Central memory CD4-positive, alpha-beta T cell (primary cell): ENCODE measurements at places on chromosomes 12 and 14.

- DNase-seq: no peak
These were observed 2.5 kb downstream of the RIMBP2 start for GRCh38 chr12:130713581-130713991.

DNA sequence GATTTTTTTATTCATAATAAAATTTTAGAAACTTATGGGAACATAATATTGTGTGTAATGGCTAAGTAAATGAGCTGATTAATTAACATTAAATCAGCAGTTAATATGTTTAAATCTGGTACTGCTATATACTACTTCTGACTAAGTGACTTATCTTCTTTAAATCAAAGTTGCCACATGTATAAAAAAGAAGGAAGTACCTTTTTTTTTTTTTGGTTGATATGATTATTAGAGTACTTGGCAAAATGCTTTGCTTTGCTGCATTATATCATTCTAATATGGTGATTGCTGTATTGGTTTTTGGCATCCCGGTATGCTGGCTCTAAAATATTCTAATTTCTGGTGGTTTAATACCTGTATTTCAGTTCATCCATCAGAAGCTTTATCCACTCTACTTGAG is 319.1 kb upstream of the RGS6 start:
- DNase-seq: no peak

DNA sequence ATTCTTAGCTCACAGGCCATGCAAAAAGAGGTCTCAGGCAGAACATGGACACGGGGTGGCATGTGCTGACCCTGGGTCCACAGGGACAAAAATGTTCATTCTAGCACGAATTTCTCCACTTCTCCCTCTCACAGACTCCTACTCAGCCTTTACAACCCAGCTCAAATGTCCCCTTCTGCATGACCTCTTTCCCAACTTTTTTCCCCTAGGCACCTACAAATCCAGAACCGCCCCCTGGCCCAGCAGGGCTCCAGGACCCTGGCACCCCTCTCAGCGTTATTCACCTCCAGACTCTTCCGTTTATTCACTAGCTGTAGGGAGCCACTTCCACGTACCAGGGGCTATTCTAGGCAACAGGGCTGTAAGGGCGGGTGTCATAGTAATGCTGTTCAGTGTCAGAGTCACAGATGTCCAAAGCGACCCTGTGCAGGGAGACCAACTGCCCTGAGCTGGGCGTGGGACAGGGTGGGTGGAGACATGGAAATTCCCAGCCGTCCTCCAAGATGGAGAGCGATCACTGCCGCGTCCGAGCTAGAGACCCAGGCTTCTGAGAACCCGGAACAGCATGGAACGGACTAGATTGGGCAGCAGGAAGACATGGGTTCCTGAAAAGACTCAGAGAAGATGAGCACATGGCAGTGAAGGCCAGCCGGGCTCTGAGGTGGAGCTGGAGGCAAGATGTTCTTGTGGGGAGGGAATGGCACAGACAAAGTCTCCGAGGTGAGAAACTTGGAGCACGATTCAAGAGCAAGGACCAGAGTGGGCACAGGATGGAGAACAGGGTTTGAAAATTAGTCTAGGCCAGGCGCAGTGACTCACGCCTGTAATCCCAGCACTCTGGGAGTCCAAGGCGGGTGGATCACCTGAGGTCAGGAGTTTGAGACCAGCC is 274.9 kb upstream of the RTL1 start:
- no peak for DNase-seq

DNA sequence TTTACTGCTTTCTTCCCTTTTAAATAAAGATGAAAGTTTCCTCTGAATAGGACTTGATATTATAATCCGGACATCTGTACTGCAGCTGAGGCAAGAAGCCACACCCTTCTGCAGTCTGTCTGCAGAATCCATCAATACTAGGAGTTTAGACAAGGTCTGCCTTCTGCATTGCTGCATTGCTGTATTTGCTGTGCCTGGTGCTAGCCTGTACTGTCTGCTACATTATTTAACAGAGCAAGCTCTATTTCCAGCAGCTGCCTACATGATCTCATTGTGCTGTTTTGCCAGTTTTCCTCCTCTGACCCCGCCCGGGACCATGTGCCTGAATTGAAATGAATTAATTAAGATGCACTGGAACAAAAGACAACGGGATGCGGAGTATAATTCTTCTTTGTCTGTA is 1.7 kb downstream of the TUBA1A start:
- no peak for DNase-seq

DNA sequence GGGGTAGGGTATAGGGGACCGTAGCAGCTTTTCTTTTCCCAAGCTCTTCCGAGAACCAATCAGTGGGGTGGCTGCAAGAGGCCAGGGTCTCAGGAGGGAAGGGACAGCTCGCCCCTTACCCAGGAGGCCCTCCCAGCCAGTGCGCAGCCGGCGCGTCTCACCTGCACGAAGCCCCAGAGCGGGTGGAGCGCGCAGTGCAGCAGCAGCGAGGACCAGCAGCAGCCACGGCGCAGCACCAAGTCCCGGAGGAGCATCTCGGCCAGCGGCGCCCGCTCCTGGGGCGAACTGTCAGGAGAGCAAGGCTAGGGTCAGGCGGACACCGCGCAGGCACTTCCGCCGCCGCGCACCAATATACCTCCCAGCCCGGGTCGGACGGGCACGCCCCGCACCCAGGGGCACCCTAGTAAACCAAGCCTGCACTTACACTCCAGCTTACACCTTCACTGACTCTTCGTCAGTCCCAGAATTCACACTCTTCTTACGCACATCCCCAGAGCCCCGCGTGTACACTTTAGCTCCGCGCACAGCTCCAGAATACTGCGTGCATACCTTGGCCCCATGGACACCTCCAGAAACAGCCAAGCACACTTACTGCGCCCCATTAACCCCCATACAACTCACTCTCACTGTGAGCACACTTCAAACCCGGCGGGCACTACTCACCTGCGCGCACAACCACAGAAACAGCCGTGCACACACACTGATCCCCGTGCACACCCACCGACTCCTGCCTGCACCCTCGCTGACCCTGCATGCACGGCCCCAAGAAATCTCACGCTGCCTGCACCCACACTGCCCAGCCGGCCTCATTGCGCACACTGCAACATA is 606 bp downstream of the PRIMA1 start:
- no peak for DNase-seq

GRCh38 chr14:22556990-22557623 is 31.9 kb downstream of the DAD1 start:
- peak; percentile 90 for DNase-seq

DNA sequence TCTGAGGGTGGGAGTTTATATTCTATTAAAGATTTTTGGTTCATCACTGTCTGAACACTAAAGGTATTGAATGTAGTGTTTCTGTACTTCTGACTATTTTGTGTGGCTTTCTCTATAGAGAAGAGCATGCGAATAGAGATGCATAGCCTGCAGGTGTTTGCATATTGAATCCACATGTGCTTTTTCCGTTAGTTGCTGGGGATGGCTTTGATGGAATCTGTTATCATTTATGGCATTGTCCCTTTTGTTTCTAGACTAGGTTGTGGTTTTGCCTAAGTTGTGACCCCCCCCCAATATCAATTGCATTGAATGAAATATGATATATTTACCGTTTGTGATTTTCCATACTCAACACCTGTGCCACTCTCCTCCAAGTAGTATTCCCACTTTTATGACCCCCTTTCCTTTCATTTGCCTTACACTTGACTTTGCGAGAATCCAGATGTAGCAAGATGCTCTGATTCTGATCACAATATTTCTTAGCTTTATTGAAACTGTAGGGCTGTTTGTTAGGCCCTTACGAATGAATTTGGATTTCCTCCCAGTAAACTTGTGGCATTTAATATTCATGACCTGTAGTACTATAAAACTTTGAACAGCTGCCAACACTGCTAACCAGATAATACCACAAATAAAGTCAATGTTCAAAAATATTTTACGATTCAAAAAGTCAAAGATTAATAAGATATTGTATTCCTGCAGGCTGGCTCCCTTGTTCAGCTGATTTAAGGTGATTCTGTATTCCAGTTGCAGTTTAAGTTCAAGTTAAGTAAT is 176.4 kb downstream of the TMTC2 start:
- no peak for DNase-seq

GRCh38 chr14:68788275-68788995 is 4.4 kb downstream of the ZFP36L1 start:
- DNase-seq: no peak

- DNase-seq: peak; percentile 78
These were observed 281.1 kb upstream of the AMIGO2 start for GRCh38 chr12:47360771-47361388.
